ENCODE measurements at places on chromosomes 11 and 22. TPM values are rescaled to one million over a fixed set of nuclear protein-coding genes. Genes with fewer than 3 reads are reported as not detected.

- peaks cover 17% of the 10 kb centered on the region for H3K36me3 ChIP-seq
- no peak overlapping the region for H3K4me3 ChIP-seq
- H3K4me1 ChIP-seq = no peaks in the 10 kb centered on the region
- no peak for DNase-seq
- H3K27ac ChIP-seq = no peak overlapping the region
Observed at GRCh38 chr11:73396985-73397384, 20.8 kb downstream of the RELT start.

- peaks cover 28% of the 10 kb centered on the region for H3K4me1 ChIP-seq
- no peaks in the 10 kb centered on the region for H3K36me3 ChIP-seq
- H3K27ac ChIP-seq = no peak overlapping the region
Observed at GRCh38 chr11:75140269-75141138, 10.4 kb upstream of the SLCO2B1 start.

DNA sequence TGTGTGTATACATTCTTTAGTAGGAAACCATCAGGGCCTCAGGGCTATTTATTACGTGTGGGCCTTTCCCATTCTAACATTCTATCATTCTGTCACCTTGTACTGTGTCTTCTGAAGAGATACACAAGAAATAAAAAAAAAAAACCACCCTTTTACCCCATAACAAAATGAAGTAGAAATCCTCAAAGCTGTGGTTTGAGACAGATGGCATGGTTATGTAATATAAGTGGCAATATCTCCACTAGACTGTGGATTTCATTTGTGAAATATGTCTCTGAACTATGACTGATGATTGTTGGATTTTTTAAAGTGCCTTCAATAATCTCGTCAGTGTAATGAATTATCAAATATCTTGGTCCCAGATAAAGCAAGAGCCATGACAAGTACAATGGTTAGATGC lies 150.0 kb upstream of the BLID start:
- H3K36me3 ChIP-seq = no peaks in the 10 kb centered on the region
- H3K27me3 ChIP-seq = peaks cover 3% of the 10 kb centered on the region
- no peak for DNase-seq
- H3K4me3 ChIP-seq = no peak overlapping the region
- no peaks in the 10 kb centered on the region for H3K4me1 ChIP-seq
- H3K27ac ChIP-seq = no peak overlapping the region

GRCh38 chr22:47340851-47341436 lies 578.5 kb downstream of the TBC1D22A start:
- DNase-seq = no peak
- H3K4me3 ChIP-seq = no peak overlapping the region
- H3K27me3 ChIP-seq = peaks cover 3% of the 10 kb centered on the region
- no peaks in the 10 kb centered on the region for H3K4me1 ChIP-seq
- no peak overlapping the region for H3K27ac ChIP-seq
- H3K36me3 ChIP-seq = no peaks in the 10 kb centered on the region

GRCh38 chr11:1099519-1100355 lies 25.1 kb downstream of the MUC2 start:
- no peaks in the 10 kb centered on the region for H3K27me3 ChIP-seq
- no peak overlapping the region for H3K4me3 ChIP-seq
- no peaks in the 10 kb centered on the region for H3K36me3 ChIP-seq
- no peak overlapping the region for H3K27ac ChIP-seq
- no peaks in the 10 kb centered on the region for H3K4me1 ChIP-seq
- no peak for DNase-seq

DNA sequence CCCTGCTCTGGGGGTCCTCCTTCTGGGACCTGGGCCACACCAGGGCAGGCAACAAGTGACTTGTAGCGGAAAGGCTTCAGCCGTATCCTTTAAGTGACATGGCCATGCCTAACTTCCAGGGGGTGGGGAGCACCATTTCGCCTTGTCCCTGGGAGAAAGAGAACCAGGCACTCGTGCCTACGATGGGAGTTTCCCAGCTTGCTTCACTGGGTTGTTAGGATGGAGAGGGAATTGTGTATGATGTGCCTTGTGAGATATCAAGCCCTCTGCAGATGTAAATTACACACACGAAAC lies 151.4 kb downstream of the CACNA1I start:
- H3K27ac ChIP-seq = no peak overlapping the region
- H3K36me3 ChIP-seq = no peaks in the 10 kb centered on the region
- no peak overlapping the region for H3K4me3 ChIP-seq
- no peaks in the 10 kb centered on the region for H3K27me3 ChIP-seq

- no peak overlapping the region for H3K4me3 ChIP-seq
- no peak for DNase-seq
- H3K27me3 ChIP-seq = peaks cover 2% of the 10 kb centered on the region
- H3K4me1 ChIP-seq = no peaks in the 10 kb centered on the region
Observed at GRCh38 chr11:116637766-116638165, 135.0 kb downstream of the BUD13 start.

DNA sequence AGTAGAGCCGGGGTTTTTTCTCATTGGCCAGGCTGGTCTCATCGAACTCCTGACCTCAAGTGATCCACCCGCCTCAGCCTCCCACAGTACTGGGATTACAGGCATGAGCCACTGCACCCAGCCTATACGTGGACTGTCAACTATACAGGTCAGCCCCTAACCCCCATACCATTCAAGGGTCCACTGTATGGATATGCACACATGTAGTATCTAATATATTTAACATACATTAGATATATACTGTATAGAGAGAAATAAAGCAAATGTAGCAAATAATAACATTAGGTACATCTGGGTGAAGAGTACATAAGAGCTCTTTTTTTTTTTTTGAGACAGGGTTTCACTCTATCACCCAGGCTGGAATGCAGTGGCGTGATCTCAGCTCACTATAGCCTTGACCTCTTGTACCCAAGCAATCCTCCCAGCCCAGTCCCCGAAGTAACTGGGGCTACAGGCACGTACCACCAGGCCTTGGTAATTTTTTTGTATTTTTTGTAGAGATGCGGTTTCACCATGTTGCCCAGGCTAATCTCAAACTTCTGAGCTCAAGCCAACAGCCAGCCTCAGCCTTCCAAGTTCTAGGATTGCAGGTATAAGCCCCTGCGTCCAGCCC lies 1.5 kb upstream of the ATP5MGL start:
- H3K27ac ChIP-seq = no peak overlapping the region
- no peak for DNase-seq
- H3K4me3 ChIP-seq = no peak overlapping the region
- no peaks in the 10 kb centered on the region for H3K36me3 ChIP-seq
- H3K27me3 ChIP-seq = no peaks in the 10 kb centered on the region

DNA sequence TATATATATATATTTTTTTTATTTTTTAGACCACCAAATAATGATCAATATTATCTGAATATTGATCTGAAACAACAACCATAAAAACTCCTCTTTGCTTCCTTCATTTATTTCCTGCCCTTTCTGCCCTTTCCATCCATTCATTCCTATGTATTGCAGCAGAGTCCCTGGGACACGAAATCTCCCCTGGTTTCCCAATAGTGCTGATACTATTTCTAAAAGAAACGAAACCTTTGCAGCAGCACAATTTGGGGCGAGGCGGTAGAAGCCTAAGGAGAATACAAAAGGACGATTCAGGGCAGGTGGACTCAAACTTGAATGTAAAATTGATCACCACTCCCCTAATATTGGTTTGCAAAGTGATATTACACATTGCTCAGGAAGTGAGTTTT lies 16.9 kb upstream of the AMOTL1 start:
- DNase-seq = no peak
- H3K4me1 ChIP-seq = no peaks in the 10 kb centered on the region
- no peak overlapping the region for H3K27ac ChIP-seq
- H3K4me3 ChIP-seq = no peak overlapping the region
- H3K36me3 ChIP-seq = no peaks in the 10 kb centered on the region

- DNase-seq = no peak
- no peak overlapping the region for H3K27ac ChIP-seq
- H3K36me3 ChIP-seq = peaks cover 79% of the 10 kb centered on the region
- H3K4me1 ChIP-seq = peaks cover 15% of the 10 kb centered on the region
Observed at GRCh38 chr22:19508024-19508776, 16.0 kb downstream of the CLDN5 start.

GRCh38 chr11:101336155-101336554 lies 206.5 kb upstream of the PGR start:
- H3K27me3 ChIP-seq = no peaks in the 10 kb centered on the region
- no peaks in the 10 kb centered on the region for H3K4me1 ChIP-seq
- DNase-seq = no peak

GRCh38 chr11:57312511-57313021 lies 12.2 kb downstream of the TNKS1BP1 start:
- peaks cover 16% of the 10 kb centered on the region for H3K4me1 ChIP-seq
- H3K36me3 ChIP-seq = peaks cover 8% of the 10 kb centered on the region
- no peak for DNase-seq

- no peak for DNase-seq
- no peaks in the 10 kb centered on the region for H3K36me3 ChIP-seq
- H3K27me3 ChIP-seq = no peaks in the 10 kb centered on the region
Observed at GRCh38 chr11:69270941-69271340, 23.0 kb upstream of the MYEOV start.

DNA sequence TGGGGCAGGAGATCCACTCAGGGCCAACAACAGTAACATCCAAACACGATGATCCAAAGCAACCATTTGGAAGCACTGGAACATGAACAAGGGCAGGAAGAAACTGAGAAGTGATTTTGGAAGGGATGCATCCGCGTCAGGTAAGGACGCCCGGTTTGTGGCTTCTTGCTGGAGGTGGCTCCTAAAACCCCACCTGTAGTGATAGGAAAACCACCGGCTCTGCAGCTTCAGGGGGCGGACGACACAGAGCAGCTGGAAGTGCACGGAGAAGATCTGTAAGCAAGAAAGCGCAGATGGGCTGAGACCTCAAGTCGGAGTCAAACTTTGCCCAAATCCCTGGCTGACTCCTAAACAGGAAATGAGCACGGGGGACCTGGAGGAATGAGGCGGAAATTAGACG lies 1066.1 kb downstream of the BRD1 start:
- DNase-seq = no peak
- no peak overlapping the region for H3K27ac ChIP-seq
- no peak overlapping the region for H3K4me3 ChIP-seq
- no peaks in the 10 kb centered on the region for H3K36me3 ChIP-seq
- no peaks in the 10 kb centered on the region for H3K4me1 ChIP-seq

DNA sequence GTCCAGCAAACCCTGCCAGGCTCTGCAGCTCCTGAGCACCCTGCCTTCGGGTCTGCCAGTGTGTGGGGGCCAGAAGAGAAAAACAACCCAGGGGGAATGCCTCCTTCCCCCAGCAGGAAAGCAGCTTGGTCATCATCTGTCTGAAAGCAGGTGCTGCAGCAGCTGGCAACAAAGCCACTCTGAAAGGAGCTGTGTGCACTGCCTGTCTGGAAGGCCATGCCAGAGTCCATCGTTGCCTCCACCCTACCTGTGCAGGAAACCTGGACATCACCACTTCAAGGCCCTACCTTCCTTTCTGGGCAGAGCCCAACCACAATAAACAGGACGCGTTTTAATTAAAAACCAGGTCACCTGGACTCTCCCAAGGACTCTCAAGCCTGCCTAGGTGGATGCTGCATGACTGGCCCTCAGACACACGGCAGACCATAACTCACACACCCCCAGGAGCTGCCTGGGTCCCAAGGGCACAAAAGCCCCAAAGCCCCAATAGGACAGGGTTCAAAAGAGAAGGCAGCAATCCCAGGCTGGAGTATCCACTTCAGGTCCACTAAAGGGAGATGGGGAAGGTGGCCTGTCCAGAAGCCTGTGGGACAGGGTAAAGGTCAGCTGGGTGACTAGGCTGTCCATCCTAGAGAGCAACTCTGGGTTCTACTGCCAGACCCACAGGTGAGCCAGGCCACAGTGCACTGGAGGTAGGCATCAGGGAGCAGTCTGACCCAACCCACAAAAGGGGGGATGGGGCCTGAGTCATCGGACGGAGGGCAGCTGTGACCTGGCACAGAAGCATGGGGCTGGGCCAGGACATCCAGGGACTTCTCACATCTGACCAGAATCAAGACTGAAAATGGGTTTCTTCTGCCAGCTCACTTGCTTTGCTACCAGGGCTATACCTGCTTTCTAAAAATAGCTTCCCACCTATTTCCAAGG lies 6.1 kb downstream of the GNB1L start:
- DNase-seq = no peak
- H3K4me1 ChIP-seq = peaks cover 68% of the 10 kb centered on the region
- H3K27ac ChIP-seq = no peak overlapping the region
- H3K36me3 ChIP-seq = peaks cover 46% of the 10 kb centered on the region
- H3K4me3 ChIP-seq = no peak overlapping the region

- no peak overlapping the region for H3K4me3 ChIP-seq
- H3K36me3 ChIP-seq = no peaks in the 10 kb centered on the region
- no peak for DNase-seq
- H3K27me3 ChIP-seq = no peaks in the 10 kb centered on the region
- H3K27ac ChIP-seq = no peak overlapping the region
Observed at GRCh38 chr11:65032216-65032615, 5.0 kb downstream of the SNX15 start.

- peak; percentile 66 for DNase-seq
- H3K4me1 ChIP-seq = peaks cover 54% of the 10 kb centered on the region
- H3K4me3 ChIP-seq = peak overlapping the region; percentile 89
- peaks cover 8% of the 10 kb centered on the region for H3K27me3 ChIP-seq
- peak overlapping the region; percentile 98 for H3K27ac ChIP-seq
- peaks cover 77% of the 10 kb centered on the region for H3K36me3 ChIP-seq
Observed at GRCh38 chr11:65426839-65427690, 4.5 kb downstream of the NEAT1 start.

- H3K36me3 ChIP-seq = peaks cover 34% of the 10 kb centered on the region
- H3K4me3 ChIP-seq = no peak overlapping the region
- no peak for DNase-seq
- no peaks in the 10 kb centered on the region for H3K27me3 ChIP-seq
Observed at GRCh38 chr11:76543006-76543703, 98.3 kb downstream of the EMSY start.

GRCh38 chr11:128394431-128395089 lies 192.8 kb downstream of the ETS1 start:
- no peaks in the 10 kb centered on the region for H3K27me3 ChIP-seq
- no peak overlapping the region for H3K4me3 ChIP-seq
- no peaks in the 10 kb centered on the region for H3K36me3 ChIP-seq
- H3K27ac ChIP-seq = no peak overlapping the region
- H3K4me1 ChIP-seq = peaks cover 33% of the 10 kb centered on the region

GRCh38 chr11:57203359-57203758 lies 21.6 kb downstream of the LRRC55 start:
- peaks cover 9% of the 10 kb centered on the region for H3K27me3 ChIP-seq
- no peak for DNase-seq
- no peaks in the 10 kb centered on the region for H3K36me3 ChIP-seq
- no peaks in the 10 kb centered on the region for H3K4me1 ChIP-seq
- no peak overlapping the region for H3K27ac ChIP-seq
- H3K4me3 ChIP-seq = no peak overlapping the region

The NFAM1 gene
- total RNA-seq = 0.16 TPM

The APOC3 gene
- total RNA-seq = not detected

The BID gene
- 16.3 TPM for total RNA-seq

The OR52E2 gene
- not detected for total RNA-seq

The KRTAP5-7 gene
- not detected for total RNA-seq

The MLC1 gene
- total RNA-seq = 1.5 TPM

The CLMP gene
- total RNA-seq = not detected

The FAM83F gene
- 2.0 TPM for total RNA-seq

The SCARF2 gene
- total RNA-seq = 0.27 TPM

The MMP12 gene
- total RNA-seq = not detected
